HepG2 (cell line): ENCODE measurements at places on chromosomes 5 and 9.
A peak's percentile ranks its signal among the peaks of the same experiment; 100 is the strongest.

DNA sequence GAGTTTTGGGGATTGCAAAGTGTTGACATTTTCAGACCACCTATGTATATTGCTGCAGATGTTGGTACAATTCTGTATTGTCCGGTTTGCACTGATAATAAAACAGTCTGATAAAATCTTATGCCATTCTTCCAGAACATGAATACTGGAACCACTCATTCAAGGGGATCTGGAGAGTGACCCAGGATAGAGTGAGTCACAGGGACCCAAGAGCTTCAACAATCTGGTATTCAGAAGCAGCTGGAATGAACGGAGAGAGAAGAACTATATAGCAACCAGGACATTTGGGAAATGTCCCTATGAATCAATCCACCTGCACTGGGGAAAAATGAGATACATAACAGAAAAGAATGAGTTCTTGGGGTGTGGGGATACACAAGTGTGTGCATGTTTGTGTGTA is 73.3 kb downstream of the SH3TC2 start:
- no peaks in the 10 kb centered on the region for H3K4me1 ChIP-seq
- H3K27ac ChIP-seq, result no peak overlapping the region
- H3K27me3 ChIP-seq, result no peaks in the 10 kb centered on the region
- H3K4me3 ChIP-seq, result no peak overlapping the region
- no peaks in the 10 kb centered on the region for H3K36me3 ChIP-seq

GRCh38 chr9:130288393-130288792 is 22.8 kb downstream of the HMCN2 start:
- H3K36me3 ChIP-seq, result no peaks in the 10 kb centered on the region
- no peak overlapping the region for H3K4me3 ChIP-seq
- peaks cover 9% of the 10 kb centered on the region; the same call in 1 of the 2 replicates for H3K27me3 ChIP-seq
- DNase-seq, result no peak
- no peaks in the 10 kb centered on the region for H3K4me1 ChIP-seq

GRCh38 chr5:178469011-178469974 is 120.9 kb downstream of the COL23A1 start:
- H3K27ac ChIP-seq, result no peak overlapping the region
- no peaks in the 10 kb centered on the region; the same call in 1 of the 2 replicates for H3K27me3 ChIP-seq
- H3K4me3 ChIP-seq, result no peak overlapping the region

DNA sequence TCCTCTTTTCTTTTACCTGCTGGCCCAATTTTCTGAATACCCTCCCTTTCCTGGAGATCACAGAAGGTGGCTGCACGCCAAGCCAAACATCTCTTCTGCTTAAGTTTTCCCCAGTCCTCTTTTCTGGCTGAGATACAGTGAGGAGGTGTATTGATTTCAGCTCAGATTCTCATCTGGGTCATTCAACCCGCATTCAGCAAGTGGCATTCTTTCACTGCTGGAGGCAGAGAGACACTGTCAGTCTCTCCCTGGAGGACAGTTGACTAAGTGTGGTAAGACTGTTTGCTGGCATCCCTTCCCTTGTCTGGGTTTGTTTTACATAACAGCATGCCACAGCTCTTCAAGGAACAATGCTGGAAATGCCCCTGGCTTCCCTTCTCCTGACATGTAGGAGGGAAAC is 60.5 kb downstream of the GABRG2 start:
- H3K27ac ChIP-seq, result no peak overlapping the region
- H3K4me3 ChIP-seq, result no peak overlapping the region
- no peaks in the 10 kb centered on the region for H3K27me3 ChIP-seq
- DNase-seq, result no peak
- no peaks in the 10 kb centered on the region for H3K36me3 ChIP-seq

- H3K27me3 ChIP-seq, result no peaks in the 10 kb centered on the region
- H3K27ac ChIP-seq, result no peak overlapping the region
- no peak for DNase-seq
- no peaks in the 10 kb centered on the region for H3K4me1 ChIP-seq
Observed at GRCh38 chr9:33952066-33952465, 96.6 kb downstream of the UBAP2 start.

- H3K27ac ChIP-seq, result no peak overlapping the region
- no peaks in the 10 kb centered on the region for H3K36me3 ChIP-seq
- H3K4me1 ChIP-seq, result no peaks in the 10 kb centered on the region
Observed at GRCh38 chr9:78091731-78092130, 60.1 kb upstream of the GNAQ start.

- H3K36me3 ChIP-seq, result no peaks in the 10 kb centered on the region
- no peak overlapping the region for H3K4me3 ChIP-seq
- H3K27ac ChIP-seq, result no peak overlapping the region
- DNase-seq, result no peak
Observed at GRCh38 chr9:25225938-25226760, 452.1 kb downstream of the TUSC1 start.

DNA sequence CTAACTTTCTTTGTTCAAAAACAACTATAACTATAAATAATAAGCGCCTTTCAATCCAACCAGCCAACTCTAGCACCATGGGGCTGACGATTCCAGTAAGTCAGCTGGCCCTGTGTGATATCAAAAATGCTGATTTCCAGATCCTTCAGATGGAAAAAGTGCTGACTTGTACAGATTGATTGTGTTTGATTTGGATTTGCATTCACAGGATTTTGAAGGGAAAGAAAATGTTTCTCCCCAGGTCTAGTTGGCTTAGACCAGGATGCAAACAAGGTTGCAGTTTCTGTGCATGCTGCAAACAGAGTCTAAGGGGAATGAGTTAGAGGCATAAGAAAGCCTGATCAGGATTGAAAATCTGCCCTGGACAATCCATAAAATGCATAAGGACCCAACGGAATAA is 68.9 kb downstream of the SLC1A3 start:
- no peak overlapping the region for H3K27ac ChIP-seq
- peaks cover 1% of the 10 kb centered on the region; the same call in 1 of the 3 replicates for H3K27me3 ChIP-seq
- no peaks in the 10 kb centered on the region for H3K36me3 ChIP-seq
- no peak for DNase-seq
- no peaks in the 10 kb centered on the region for H3K4me1 ChIP-seq

- no peak overlapping the region for H3K4me3 ChIP-seq
- H3K36me3 ChIP-seq, result peaks cover 5% of the 10 kb centered on the region
- no peak for DNase-seq
- no peaks in the 10 kb centered on the region for H3K27me3 ChIP-seq
- peaks cover 95% of the 10 kb centered on the region for H3K4me1 ChIP-seq
Observed at GRCh38 chr5:111735583-111736270, 21.3 kb downstream of the NREP start.

DNA sequence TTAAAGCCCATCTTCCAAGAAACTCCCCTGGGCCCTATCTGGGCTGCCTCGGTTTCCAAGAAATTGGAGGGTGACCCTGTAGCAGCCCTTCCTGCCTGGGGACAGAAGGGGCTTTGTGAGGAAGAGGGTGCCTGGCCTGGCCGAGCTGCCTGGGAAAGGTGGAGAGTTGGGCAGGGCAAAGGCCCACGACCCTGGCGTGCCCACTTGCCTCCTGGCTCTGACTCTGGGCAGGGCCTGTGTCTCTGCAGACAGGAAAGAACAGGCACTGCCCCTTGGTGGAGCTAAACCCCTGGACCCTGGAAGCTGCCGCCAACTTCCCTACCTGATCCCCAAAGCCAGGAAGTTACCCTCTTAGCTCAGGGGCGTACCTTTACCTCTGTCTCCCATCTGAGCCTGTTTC is 149.3 kb downstream of the RGS3 start:
- no peaks in the 10 kb centered on the region for H3K36me3 ChIP-seq
- no peak overlapping the region for H3K27ac ChIP-seq
- no peaks in the 10 kb centered on the region for H3K27me3 ChIP-seq

GRCh38 chr5:149652697-149653096 is 71.4 kb downstream of the ARHGEF37 start:
- H3K4me3 ChIP-seq, result no peak overlapping the region
- no peaks in the 10 kb centered on the region for H3K4me1 ChIP-seq
- no peak for DNase-seq
- no peaks in the 10 kb centered on the region for H3K27me3 ChIP-seq
- no peak overlapping the region for H3K27ac ChIP-seq

- no peaks in the 10 kb centered on the region for H3K27me3 ChIP-seq
- no peak overlapping the region for H3K4me3 ChIP-seq
- H3K4me1 ChIP-seq, result no peaks in the 10 kb centered on the region
- peaks cover 41% of the 10 kb centered on the region; the same call in 2 of the 3 replicates for H3K36me3 ChIP-seq
Observed at GRCh38 chr5:69103521-69103920, 9.7 kb downstream of the SLC30A5 start.

DNA sequence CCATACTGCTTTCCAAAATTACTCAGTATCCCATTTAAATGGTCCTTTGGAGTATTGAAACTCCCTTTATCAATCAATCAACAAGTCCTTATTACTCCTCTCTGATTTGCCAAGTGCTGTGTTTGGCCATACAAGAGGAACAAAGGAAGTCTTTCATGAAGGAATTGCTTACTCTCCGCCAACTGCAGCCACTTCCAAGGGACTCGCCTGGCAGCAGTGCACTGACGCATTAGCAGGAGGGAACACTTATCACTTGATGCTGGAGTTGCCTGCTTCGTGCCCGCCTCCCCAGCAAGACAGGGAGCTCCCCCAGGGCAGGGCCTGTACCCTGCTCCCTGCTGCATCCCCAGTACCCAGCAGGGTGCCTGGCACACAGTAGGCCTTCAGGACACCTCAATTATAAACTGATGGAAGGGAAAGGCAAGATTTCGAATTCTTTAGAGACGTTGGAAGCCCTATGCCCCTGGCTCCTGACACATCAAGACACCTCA is 97.9 kb downstream of the CRB2 start:
- H3K4me3 ChIP-seq, result no peak overlapping the region
- DNase-seq, result peak; percentile 25
- no peaks in the 10 kb centered on the region for H3K27me3 ChIP-seq

- no peak overlapping the region for H3K4me3 ChIP-seq
- H3K27me3 ChIP-seq, result no peaks in the 10 kb centered on the region
- H3K27ac ChIP-seq, result peak overlapping the region; percentile 93
Observed at GRCh38 chr9:77807281-77807683, 159.2 kb upstream of the GNA14 start.

GRCh38 chr9:134698587-134699342 is 57.2 kb downstream of the COL5A1 start:
- DNase-seq, result peak; percentile 50
- H3K27me3 ChIP-seq, result peaks cover 47% of the 10 kb centered on the region
- no peaks in the 10 kb centered on the region for H3K4me1 ChIP-seq
- H3K27ac ChIP-seq, result no peak overlapping the region
- H3K36me3 ChIP-seq, result no peaks in the 10 kb centered on the region
